ENCODE measurements at places on chromosomes 1 and 21. TPM values are rescaled to one million over a fixed set of nuclear protein-coding genes. Genes with fewer than 3 reads are reported as not detected.

The OR2C3 gene
- total RNA-seq, result under 0.01 TPM

The CFHR2 gene
- total RNA-seq, result not detected

The CIART gene
- 14.7 TPM for total RNA-seq

- no peak for DNase-seq
Measured at GRCh38 chr1:12525311-12526181, 92.5 kb downstream of the DHRS3 start.
